ENCODE measurements at places on chromosomes 16 and 17.

DNA sequence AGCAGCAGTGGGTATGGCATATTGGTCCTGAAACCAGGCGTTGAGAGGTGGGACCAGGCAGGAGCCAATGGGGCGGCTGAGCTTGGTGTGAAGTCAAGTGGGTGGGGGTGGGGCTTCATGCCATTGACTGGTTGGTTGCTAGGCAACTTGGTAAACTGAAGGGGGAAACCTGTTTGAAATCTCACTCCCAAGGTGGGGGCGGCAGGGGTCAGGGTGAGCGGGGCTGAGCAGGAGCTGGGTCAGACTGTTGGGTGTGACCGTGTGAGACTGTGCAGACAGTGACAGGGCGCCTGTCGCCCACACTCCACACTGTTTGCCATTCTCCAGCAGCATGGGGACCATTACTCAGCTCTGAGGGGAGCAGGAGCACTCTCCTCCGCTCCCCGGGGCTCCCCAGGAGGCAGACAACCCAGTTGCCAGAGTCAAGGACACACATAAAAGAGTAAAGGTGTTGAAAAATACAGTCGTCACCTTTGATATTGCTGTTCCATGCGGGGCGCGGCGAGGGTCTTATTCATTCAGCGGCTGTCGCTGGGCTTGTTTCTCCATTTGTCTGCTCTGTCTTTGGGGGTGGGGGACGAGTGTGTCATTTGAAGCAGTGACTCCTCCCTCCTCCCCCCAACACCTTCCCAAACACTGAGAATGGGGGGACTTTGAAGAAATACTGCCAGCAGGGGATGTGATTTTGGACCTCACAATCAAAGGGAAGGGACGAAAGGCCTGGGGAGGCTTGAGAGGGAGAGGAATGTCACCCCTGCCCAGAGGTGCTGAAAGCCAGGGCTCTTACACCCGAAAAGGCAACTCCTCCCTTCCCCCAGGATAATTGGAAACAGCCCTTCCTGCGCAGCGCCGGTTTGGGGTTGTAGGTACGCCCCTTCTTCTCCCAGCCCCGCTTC, 1.2 kb upstream of the EFNB3 start:
- DNase-seq: no peak

- DNase-seq: no peak
Observed at GRCh38 chr16:27518226-27518625, 31.5 kb downstream of the GTF3C1 start.

GRCh38 chr16:81612351-81613163, 166.5 kb upstream of the PLCG2 start:
- DNase-seq: no peak

DNA sequence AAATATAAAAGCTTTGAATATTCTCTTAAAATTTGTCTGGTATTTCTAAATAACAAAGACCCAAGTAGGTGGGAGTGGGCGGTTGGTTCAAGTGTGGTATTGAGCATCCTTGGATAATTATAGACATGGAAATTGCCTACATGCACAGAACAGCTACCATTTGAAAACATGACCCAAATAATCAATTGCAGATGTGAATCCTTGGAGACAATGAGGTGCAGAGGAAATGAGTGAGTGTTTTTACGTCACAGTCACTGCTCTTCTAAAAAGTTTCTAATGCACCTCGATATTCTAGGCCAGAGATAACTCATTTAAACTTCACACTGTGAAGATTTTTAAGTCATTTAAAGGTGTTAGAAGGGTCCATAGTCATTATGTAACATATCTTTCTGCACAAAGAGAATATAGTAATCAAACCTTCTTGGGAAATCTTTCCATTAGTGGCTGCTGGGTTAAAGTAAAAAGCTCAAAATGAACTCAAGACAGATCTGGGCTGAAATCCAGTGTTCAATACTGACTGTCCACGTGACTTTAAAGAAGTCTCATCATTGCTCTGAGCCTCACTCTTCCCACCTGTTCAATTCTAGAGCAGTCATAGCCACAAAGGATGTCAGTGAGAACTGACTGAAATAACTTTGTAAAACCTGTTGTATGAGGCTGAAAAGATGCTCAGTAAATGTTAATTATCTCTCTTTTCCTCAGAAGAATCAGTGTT, 144.5 kb downstream of the CDH11 start:
- no peak for DNase-seq

DNA sequence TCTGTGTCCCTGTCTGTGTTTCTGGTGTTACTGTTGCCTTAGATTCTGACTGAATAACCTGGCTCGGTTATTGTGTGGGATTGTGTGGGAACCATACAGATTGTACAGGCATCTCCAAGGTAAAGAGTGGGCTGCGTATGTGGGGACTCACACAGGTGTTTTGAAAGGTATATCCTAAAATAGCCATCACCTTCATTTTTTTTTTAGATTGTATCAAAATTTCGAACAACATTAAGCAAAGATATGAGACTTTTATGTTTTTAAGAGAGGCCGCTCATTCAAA, 53.5 kb downstream of the ATP2C2 start:
- DNase-seq: no peak

GRCh38 chr16:89244754-89245153, 27.3 kb downstream of the ZNF778 start:
- no peak for DNase-seq

Measured in left forelimb (tissue), 1 donor.